ENCODE measurements at places on chromosomes 2 and 18.

DNA sequence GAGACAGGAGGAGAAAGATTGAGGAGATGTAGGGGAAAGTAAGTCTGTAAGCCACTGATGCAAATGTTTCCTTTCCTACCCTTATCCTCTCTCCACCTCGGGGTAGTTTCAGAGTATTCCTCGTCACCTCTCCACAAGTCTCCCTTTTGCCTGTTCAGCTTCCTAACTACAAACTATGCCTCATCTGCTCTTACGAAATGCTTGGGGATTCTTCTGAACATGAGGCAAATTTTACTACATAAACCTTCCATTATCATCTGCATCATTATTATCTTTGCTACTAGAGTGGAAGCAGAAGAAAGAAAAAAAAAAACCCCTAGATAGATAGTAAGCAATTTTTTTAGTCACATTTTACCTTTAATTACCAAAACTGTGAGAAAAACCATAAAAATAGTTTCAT lies 43.1 kb upstream of the CWC22 start:
- peak; percentile 30 for DNase-seq

DNA sequence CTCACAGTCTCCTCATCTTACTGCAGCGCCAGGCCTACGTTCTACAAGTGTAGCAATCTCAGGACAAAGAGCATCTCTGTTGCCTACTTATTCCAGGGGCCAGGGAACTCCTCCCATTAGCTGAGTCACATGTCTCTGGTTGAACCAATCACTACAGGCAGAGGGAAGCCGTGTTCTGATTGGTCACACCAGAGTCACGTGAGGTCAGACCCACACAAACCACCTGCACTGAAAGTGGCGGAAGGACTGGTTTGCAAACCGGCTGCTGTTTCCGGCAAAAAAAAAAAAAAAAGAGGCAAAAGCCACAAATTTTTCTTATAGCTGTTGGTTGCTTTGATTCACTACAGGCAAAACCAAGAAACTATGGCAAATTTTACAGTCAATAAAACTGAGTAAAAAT lies 21.9 kb upstream of the USP14 start:
- no peak for DNase-seq

DNA sequence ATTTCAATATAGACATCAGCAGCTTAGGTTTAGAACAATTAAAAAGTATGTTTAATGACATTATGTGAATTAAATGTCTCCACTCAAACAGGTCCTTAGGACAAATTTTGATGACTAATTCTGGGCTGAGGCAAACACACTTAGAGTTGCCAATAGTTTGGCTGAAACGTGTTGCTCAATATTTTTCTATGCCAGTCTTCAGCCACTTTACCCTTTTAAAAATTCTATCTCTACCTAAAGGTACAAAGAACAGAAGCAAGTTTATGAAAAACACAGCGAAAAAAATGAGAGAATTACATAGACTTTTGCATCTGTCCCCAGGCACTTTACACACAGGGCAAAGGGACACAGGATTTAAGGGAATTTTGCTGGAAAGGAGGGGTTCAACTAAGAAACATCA lies 4.5 kb downstream of the IDH1 start:
- peak; percentile 13 for DNase-seq

DNA sequence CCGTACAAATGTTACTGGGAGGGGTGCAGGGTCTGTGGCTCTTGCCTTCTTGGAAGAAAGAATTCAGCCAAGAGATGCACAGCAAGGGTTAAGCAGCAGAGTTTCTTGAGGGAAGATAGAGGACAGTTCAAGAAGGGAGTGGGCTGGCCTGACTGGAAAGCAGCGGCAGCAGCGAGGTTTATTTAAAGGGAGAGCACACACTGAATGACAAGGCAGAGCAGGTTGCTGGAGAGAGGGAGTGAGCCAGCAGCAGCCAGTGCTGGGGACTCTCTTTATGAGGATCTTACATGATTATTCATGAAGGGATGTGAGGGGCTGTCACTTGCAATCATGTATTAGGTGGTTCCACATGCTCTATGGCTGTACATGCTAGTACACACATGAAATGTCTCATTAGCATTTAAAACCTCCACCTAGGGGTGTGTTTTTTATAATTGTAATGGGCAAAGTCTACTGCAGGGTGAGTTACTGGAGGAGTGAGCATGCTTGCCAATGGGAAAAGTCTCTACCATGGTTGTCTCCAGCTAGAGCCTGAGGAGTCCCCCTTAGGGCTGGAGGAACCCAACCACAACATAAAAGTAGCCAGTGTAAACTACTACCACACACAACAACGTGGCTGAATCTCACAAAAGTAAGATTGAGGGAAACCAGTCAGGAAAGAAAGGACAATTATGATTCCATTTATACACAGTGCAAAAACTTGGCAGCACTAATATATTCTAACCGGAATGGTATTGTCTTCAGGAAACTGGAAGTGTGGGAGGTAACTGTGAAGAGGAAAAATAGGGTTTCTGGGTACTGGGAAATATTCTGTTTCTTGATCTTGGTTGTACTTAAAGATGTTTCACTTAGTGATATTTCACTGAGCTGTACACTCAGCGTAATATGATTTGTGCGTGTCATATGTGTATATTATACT lies 87.6 kb upstream of the FAM110C start:
- no peak for DNase-seq

GRCh38 chr2:64667535-64667934 lies 13.8 kb upstream of the SERTAD2 start:
- no peak for DNase-seq

DNA sequence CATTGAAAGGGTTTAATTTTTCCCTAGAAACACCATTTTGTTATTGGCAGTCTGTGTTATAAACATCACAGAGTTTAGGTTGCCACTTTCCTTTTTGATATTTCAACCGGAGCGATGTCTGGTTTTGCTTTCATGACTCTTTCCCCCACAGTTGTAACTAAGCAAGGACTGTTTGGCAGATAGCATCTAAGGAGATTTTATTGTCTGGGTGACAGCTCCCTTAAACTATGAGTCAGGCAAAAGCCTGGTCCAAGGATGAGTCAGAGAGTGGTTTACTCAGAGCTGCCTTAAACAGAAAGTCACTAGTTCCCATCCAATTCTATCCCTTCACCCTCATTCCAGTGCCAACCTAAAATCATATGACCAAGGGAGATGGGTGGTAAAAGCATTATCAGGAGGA lies 341.6 kb upstream of the VWC2L start:
- DNase-seq = peak; percentile 94

- DNase-seq = no peak
These were observed 434.0 kb upstream of the SPHKAP start for GRCh38 chr2:228615496-228615895.

- no peak for DNase-seq
These were observed 294.7 kb upstream of the EPAS1 start for GRCh38 chr2:46002507-46002883.

DNA sequence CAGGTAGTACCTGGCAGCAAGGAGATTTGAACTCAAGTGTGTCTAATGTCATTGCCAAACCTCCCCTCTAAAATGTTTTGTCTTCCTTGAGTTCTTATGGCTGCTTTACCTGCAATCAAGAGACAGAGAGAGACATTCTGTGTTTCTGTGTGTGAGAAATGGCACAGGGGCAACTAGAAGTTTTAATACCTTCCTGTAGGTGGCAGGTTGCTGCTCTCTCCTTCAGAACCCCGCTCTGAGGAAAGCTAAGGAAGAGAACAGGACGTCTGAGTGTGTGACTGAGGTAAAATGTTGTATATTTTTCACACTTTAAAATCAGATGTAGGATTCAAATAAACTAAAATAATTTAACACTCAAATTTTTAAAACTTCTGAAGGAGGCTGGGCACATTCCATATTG lies 19.2 kb downstream of the DTNA start:
- DNase-seq = peak; percentile 41

GRCh38 chr2:216819766-216820165 lies 40.1 kb downstream of the TNP1 start:
- no peak for DNase-seq

DNA sequence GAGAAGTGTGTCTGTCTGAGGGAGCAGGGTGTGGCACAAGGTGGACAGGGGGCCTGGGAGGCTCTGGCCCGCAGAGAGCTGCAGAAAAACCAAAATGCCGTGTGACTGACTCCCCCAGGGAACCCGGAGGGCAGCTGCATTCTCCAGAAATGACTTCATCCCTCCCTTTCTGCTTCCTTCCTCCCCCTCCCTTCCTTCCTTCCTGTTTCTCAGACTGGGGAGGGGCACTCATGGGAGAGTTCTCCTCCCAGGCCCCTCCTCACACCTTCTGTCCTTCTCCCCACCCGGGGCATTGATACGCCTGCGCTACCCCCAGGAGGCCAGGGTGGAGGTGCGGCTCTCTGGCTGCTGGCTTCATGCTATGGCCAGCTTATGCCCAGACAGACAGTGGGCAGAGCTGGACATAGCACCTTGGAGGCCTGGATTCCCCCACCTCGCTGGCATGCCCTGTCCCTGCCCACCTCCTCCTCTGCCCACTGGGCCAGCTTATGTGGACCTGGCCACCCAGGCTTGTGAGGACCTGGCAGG lies 8.2 kb upstream of the GPR17 start:
- peak; percentile 73 for DNase-seq

- peak; percentile 28 for DNase-seq
These were observed 16.8 kb upstream of the LYPD6 start for GRCh38 chr2:149313512-149313972.

DNA sequence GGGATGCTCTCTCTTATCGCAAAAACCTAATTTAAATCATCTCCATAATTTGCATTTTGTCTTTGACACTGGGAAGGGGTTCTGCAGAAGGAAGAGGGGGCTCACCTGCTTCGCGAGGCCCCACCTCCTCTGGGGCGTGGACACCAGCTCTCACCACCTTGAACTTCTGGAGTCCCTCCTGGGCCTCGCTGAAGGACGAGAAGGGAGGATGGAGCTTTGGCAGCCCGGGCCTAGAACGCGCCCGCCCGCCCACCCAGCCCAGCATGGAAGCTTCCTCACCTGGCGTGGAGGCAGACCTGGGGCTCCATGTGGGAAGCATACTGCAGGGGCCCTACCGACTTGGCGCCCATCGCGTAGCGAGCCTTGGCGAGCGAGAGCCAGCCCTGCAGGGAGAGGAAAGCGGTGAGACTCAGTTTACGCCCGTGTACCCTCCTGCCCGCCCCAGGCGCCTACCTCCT lies 1.1 kb upstream of the IMP4 start:
- DNase-seq = no peak

- DNase-seq = no peak
These were observed 330.0 kb downstream of the PLCL1 start for GRCh38 chr2:198134293-198134955.

DNA sequence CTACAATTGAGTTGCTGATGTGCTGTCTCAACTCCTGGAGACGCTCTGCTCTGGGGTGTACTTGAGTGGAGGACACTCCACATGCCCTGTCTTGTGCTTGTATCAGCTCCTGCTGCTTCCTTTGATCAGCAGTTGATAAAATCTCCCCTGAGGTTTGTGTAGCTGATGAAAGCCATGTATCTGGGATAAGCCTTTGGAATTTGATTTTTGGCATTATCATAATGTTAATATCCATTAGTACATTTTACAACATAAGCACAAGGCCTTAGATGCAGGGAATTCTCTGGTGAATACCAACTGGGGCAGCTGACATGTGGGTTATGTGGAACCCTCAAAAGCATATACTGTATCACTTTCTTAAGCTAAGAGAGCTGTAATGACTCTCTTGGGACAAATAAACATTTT lies 222.7 kb upstream of the ITGA4 start:
- no peak for DNase-seq

GRCh38 chr2:142131010-142131669 lies at the start of gene LRP1B:
LRP1B (minus strand) TSS chr2:142131016; CDS start chr2:142130729, 287 bp downstream.
- DNase-seq = peak; percentile 65

- no peak for DNase-seq
These were observed 26.5 kb downstream of the RMP24 start for GRCh38 chr18:35998967-35999366.

DNA sequence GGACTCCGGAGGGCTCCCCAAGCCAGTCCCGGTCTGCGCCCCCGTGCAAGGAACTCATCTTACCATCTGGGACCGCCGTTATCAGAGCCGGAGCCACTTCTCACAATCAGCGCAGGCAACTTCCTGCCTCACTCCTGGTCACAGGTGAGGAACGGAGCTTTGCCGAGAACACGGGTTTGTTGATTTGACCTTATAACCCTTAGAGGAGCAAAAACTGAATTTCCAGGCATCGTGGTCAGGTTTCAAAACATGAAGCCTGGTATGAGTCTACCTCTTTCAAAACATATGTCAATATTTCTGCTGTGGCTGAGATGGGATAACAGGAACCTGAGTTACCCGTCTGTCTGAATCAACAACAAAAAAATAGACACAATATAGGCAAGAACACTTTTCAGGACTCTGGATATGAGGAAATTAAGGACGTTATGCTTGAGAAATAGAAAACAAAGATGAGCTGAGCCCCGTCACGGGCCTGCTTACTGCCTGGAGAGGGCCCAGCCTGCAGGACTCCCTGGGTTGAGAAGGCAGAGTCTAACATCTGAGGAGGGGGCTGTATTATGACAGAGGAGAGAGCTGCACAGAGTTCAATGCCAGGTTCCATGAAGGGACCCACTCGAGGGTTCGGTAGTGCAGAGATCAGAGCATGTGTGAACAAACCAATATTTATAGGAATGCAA lies 148.7 kb downstream of the NDUFA10 start:
- no peak for DNase-seq

- no peak for DNase-seq
These were observed 569.8 kb downstream of the ARHGAP15 start for GRCh38 chr2:143698888-143699570.

DNA sequence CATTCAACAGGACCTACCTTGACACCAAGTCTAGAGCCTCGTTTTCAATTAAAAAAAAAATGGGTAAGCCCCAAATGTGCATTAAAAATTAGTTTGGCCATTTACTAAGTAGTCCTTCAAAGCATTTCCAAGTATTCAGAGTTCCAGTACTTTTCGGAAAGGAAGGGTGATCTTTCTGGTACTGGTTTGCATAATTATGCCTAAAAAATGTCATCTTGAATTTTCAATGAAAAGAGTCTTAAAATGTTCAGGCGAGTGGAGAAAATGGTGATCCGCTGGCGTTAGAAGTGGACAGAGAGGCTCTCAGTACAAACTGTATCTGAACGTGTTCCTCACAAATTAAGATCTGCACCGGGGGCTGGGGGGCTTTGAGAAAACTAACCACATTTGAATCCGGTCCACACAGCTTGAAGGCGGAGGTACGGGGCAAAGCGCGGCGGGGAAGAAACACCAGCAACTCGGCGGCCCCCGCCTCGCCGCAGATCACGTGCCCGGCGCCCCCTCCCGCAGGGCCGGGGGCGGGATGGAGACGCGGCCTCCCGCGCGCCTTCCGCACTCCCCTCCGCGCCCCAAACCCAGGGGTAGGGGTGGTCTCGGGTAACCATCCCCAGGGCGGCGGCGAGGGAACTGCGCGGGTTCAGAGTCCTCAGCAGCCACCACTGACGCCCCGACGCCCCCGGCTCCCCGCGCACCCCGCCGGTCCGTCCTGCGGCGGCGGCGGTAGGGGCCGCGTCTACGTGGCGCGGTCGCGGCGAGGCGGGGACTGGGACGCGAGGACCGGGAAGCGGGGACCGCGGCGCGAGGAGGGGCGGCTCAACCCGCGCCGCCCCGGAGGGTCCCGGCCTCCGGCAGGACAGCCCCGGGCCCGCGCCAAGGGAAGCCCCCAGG lies 564 bp downstream of the LPIN2 start:
- DNase-seq = no peak

DNA sequence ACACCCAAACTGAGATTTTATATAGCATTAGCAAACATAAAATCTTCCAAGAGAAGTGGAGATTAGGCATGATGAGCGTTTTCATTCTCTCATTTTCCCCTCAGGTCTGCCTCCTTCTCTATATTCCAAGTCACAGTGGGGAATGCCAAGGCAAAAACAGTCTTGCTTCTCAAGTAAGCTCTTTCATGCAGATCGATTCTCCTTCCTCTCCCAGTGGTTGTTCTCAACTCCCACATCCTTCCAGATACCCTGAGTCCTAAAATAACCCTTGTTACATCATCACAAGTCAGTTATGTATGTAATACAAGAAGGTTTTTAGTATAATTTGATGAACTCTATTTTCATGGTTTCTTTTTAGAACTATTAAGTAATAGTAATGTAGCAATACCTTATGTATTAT lies 150.6 kb downstream of the TXNL1 start:
- DNase-seq = no peak

All from HCEC 1CT (cell line).